ENCODE measurements at places on chromosomes 2 and 18. TPM values are rescaled to one million over a fixed set of nuclear protein-coding genes. Genes with fewer than 3 reads are reported as not detected.

DNA sequence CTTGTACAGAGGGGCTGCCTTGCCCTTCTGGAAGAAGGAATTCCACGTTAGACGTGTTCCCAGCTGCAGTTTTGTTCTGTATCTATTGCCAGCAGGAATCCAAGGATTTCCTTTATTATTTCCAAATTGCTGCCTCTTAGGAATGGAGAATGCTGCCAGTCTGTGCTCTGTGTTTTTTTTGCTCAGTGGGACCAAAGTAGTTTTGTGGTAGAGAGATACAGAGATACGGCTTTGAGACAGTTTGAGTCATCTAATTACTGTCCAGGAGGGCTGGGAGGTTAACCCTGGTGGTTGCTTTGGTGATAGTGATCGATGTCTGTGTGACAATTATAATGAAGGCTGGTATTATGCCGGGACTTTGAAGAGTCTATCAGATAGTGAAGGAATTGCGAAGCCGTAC, 26.3 kb downstream of the ASAP2 start:
- DNase-seq = no peak

DNA sequence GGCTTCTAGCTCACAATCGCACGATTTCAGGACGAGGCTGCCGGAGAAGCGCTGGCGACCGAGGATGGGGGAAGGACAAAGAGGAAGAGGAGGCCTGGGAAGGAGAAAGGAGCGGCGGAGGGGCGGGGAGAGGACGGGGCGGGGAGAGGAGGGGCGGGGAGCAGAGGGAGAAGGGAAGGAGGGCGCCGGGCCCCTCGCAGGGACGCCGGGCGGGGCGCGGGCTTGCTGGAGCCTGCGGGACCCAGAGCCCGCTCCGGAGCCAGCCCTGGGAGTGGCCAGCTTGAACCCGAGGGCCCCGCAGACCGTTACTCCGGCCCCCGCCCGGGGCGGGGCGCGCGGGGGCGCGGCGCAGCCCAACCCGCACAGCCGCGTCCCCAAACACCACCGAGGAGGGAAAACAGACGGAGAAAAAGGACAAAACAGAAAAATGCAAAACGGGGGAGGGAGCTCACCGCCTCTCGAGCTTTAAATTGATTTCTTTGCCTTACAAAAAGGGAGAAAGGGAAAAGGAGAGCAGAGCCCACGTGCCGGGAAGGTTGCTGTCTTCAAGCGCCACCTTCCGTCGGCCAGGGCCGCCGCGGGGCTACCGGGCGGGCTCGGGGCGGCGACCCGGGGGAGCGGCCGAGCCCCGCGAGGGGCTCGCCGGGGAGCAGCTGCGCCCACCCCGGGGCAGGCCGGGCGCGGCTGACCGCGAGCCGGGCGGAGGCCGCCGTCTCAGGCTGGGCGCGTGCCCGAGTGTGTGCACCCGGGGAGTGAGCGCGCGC, 781 bp upstream of the SOX11 start:
- DNase-seq = no peak

DNA sequence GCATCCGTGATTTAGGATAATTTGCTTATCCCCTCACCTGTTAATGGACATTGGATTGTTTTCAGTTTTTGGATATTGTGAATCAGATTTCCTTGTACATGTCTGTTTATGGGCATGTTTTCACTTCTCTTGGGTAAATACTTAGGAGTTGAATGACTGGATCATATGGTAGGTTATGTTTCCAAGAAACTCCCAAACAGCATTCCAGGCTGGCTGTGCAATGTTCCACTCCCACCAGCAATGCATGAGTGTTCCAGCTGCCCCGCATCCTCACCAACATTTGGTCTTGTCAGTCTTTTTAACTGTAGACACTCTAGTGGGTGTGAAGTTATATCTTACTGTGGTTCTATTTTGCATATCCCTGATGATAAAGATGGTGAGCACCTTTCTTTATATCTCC, 8.9 kb upstream of the LRRFIP1 start:
- no peak for DNase-seq

GRCh38 chr18:48882379-48882778, 68.4 kb downstream of the SMAD7 start:
- peak; percentile 49 for DNase-seq

The ITPRID2 gene
- 80.8 TPM for total RNA-seq

The IL36A gene
- total RNA-seq = not detected

The BOLL gene
- not detected for total RNA-seq

The UBE2F gene
- total RNA-seq = 61.0 TPM
